NCI-H748 treated with DMSO at 0.1 percent for 48 hours (cell line): ENCODE measurements at places on chromosomes 1 and 21.

DNA sequence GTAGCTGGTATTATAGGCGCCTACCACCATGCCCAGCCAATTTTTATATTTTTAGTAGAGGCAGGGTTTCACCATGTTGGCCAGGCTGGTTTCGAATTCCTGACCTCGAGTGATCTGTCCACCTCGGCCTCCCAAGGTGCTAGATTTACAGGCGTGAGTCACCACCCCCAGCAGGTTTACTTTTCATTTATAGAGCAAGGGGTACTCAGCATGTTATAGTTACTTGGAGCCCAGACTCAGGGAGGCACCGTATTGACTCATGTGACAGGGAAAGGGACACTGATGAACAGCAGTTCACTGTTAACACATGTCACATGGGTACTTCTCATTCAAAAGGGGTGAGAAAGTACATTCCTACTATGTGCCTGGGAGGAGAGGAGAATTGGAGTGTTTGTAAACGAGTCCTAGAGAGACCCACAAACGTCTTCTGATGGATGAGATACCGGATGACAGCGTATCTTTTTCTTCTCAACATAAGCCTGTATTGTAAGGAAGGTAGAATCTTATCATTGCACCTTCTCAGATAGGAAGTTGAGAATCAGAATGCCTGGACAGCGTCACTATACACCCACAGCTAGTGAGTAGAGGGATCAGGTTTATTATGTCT lies 510.0 kb downstream of the USP25 start:
- no peak for DNase-seq

GRCh38 chr1:38872401-38873026 lies 634 bp downstream of the MYCBP start:
- DNase-seq: no peak

GRCh38 chr1:99281105-99281504 lies 16.8 kb downstream of the PLPPR4 start:
- DNase-seq: no peak

DNA sequence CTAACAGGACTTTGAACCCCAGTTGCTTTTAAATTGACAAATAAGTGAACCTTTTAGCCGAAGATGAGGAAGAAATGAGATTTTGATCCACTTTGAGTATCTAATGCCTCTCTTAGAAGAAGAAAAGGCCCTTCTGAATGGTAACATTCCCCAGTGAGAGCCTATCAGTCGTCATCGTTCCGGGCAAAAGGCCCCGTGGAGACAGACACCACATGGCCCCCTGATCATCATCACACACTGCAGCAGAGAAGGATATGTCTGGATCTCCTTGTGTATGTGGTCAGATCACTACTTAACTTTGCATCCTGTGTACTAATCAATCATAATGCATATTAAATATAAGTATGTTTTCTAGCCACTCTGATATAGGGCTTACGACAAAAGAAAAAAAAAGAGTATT lies 87.3 kb upstream of the SMYD2 start:
- DNase-seq: no peak

- no peak for DNase-seq
Observed at GRCh38 chr1:154829062-154829461, 41.0 kb downstream of the KCNN3 start.

- no peak for DNase-seq
Observed at GRCh38 chr1:58726581-58726980, 26.7 kb upstream of the MYSM1 start.

DNA sequence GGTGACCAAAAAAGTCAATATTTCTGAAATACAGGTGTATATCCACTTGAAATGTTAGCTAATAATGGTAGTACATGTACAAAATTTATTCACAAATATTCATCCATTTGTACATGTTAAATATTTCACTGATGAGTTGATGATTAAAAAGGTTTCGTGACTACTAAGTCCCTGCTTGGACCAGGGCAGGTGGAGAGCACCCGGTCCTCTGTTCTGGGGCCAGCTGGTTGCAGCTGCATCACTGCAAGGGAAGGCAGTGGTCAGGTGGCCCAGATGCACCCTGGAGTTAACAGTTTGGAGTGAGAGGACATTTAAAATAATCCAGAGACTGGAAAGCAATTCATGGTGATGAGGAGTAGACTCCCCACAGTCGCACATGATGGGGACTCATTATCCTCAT lies 141.2 kb downstream of the ZBTB18 start:
- no peak for DNase-seq

DNA sequence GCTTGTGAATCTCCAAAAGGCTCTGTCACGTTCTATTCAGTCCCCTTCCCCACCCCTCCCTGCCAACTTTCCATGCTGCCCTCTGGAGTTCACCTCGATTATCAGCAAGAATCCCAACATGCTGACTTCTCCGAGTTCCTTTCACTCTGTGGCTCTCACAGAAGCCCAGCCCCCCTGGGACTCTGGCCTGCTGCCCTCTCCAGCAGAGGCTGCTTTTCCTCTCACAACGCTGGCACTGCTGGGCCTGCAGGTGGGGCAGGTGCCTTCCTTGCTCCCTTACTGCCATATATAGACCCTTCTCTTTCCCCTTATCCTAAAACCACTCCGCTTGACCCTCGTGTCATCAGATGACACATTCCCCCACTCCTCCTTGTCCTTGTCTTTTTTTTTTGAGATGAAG lies 10.2 kb upstream of the RNF186 start:
- DNase-seq: no peak

DNA sequence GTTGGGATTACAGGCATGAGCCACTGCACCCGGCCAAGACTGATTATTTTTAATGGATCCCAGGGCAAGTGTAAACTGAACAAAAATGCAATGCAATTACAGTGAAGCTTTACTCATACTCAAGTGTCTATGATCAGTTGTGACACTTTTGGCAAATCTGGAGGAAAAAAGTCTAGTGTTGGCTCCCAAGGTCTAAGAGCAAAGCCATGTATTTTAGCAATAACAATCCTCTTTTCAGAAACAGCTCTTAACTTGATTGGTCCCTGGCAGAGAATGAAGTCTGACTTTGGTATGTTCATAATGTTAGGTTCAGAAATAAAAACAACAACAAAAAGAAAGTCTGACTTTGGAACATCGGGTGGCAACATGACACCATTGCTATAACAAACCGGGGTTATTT lies 40.2 kb upstream of the C1orf53 start:
- DNase-seq: no peak

DNA sequence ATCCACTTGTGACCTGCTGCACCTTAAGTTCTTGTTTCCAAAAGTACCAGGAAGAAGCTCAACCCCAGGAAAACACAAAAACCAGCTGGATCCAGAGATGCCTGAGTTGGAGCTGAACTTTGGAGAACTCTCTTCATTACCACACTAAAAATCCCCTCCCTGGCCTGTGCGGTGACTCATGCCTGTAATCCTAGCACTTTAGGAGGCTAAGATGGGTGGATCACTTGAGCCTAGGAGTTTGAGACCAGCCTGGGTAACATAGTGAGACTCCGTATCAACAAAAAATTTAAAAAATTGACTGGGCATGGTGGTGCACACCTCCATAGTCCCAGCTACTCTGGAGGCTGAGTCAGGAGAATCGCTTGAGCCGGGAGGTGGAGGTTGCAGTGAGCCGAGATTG lies 6.2 kb downstream of the MAP1LC3C start:
- no peak for DNase-seq

DNA sequence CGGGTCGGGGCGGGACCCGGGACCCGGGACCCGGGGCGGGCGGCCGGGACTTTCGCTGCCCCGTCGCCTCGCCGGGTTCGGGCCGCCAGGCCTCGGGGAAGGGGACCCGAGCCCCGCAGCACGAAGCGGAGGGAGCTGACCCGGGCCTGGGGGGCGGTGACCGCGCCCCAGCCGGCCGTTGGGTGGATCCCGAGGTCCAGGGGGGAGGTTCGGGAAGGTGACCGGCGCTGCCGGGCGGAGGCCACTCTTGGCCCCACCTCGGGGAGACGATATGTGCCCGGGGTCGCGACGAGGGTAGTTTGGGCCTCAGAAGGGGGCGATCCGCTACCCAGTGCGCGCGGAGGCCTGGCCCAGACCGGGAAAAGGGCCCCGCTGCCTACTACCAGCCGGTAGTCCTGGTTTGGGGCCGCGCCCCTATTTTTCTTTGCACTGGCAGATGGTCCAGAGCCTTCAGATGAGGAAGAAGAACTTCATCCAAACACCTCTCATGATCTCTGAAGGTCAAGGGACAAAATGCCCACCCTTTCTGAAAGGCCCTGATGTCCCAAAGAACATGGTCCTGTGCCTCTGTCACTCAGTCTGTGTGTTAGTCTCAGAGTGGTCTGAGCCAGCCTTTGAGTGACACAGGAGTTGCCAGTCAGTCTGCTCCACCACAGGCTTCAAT lies 766 bp downstream of the AGO4 start:
- DNase-seq: no peak

DNA sequence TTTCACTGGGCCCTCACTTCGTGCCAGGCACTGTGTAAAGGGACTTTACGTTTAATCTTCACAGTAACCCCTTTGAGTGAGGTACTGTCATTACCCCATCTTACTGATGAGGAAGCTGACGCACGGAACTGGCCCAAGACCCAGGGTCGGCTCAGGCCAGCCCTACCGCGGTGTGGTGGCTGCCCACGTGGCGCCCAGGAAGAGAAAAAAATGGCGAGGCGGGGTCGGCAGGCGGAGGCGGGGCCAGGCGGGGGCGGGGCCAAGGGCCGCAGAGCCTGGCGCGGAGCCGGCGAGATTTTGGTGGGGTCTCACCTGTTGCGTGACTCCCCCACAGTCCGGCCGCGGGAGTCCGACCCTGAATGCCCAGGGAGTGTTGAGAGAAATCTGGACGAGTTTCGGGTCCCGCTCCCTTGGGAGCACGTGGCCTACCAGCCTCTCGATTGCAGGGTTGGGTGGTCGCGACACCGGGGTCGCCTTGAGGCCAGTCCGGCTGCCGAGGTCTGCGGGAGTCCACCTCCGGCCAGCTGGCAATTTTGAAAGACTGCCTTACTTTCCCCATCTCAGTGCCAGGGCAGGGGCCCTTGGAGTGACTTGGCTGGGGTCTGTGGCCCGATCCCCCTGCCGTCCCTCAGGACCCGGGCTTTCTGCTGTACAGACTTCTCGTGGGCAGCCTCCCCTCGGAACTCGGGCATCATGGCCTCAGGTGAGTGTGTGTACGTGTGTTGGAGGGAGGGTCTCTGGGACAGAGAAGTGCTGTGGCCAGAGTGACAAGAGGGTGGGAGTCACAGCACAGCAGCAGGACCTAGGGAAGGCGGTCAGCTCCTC lies at the start of the genes AMPD2 and GNAT2:
AMPD2 (plus strand) TSS at position 262 of the 825 bp plus-strand sequence. CDS start 1,339 bp downstream, outside the sequence.
GNAT2 (minus strand) TSS at position 41 of the 825 bp plus-strand sequence. CDS start 6,746 bp downstream, outside the sequence.
- DNase-seq: peak; percentile 28

DNA sequence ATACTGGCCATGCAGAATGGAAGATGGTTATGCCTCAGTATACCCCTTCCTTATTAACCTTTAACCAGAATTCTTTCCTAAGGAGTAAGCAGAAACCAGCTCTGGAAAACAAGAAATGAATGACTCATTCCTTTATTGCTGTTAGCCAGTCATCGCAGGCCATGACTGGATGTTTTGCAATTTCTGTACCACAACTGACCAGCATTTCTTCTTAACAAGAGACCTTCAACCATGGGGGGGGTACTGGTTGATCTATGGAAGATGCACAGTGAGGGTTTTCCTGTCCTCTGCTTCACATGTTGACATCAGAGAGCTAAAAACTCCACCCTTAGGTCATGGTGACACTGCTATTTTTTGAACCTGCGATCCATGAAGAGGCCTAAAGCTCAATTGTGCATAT lies 28.0 kb upstream of the RNF2 start:
- no peak for DNase-seq

DNA sequence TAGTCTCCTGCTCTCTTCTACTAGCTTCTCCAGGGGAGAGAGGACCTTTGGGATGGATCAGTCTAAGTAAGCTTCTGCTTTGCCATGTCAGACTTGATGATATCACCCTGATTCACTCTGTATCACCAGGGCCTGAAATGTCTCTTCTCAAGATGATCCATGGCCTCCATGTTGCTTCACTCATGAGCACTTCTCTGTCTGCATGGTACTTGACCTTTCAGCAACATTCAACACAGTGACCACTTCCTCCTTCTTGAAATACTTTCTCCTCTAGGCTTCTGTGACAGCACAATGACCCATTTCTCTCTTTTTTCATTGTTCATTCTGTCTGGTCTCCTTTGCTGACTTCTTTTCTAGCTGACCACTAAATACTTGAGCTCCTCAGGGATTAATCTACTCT lies 35.3 kb upstream of the NGF start:
- no peak for DNase-seq

- no peak for DNase-seq
Observed at GRCh38 chr1:1431845-1432273, 3.6 kb upstream of the VWA1 start.

GRCh38 chr1:214584805-214585766 lies 17.9 kb upstream of the CENPF start:
- peak; percentile 22 for DNase-seq

DNA sequence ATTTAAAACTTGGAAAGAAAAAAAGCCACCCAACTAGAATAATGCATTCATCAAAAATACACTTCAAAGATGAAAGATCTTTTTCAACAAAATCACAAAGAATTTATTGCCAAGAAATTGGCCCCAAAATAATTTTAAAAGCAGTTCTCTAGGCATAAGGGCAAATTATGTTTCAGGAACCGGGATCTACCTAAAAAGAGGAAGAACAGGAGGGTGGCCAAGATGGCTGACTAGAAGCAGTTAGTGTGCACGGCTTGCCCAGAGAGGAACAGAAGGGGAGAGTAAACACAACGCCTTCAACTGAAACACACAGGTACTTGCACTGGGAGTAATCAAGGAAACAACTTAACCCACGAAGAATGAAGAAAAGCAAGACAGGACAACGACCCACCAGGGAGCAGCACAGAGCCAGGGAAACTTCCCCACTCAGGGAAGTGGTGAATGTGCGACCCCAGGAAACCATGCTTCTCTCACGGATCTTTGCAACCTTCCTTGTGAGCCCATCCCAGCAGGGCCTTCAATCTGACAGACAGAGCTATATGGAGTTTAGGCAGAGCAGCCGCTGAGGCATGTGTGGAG lies 46.1 kb downstream of the ACKR1 start:
- no peak for DNase-seq

DNA sequence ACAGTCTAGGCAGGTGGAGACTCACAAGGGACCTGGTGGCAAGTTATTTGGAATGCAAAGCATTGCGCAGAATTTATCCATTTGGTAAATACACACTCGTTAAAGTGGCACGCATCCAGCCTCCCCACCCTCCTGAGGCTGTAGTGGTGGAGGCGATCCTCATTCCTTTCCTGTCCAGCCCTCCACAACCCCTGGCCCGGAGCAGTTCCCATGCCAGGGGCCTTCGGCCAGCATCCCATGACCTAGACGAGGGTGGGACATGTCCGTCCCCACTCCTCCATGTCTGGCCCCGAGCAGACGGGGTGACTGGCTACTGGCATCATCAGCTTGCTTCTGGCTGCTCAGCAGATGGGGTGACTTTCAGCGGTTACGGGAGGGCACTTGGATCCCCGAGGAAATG lies 281.5 kb upstream of the VAMP3 start:
- no peak for DNase-seq
